ENCODE measurements at places on chromosomes 5 and 9.
A peak's percentile ranks its signal among the peaks of the same experiment; 100 is the strongest.

DNA sequence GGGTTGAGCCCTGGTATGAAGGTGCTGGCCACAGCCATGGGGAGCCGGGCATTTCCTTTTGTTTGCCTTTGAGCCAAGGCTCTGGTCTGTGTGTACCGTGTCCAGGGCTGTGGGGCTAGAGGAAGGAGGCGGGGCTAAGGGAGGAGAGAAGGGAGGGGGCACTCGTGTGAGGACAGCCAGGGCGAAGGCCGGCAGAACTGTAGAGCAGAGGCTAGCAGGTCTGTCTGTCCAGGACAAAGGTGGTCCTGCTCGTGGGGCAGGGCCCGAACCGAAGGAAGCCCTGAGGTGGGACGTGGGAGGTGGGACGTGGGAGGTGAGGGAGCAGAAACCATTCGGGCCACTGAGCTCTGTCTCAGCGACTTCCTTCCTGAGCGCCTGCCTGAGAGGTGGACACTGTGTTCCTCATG is 41.3 kb upstream of the TESK1 start:
- DNase-seq: peak; percentile 24

GRCh38 chr9:87546704-87547103 is 49.0 kb downstream of the DAPK1 start:
- peak; percentile 52 for DNase-seq

GRCh38 chr5:179978792-179979191 is 71.1 kb upstream of the TBC1D9B start:
- DNase-seq: no peak

- no peak for DNase-seq
Observed at GRCh38 chr5:143638654-143639053, 173.3 kb upstream of the HMHB1 start.

GRCh38 chr9:87554976-87555375 is 57.3 kb downstream of the DAPK1 start:
- DNase-seq: no peak

Data from cardiac fibroblast (primary cell).